ENCODE measurements at places on chromosomes 6 and 20. TPM values are rescaled to one million over a fixed set of nuclear protein-coding genes. Genes with fewer than 3 reads are reported as not detected.

DNA sequence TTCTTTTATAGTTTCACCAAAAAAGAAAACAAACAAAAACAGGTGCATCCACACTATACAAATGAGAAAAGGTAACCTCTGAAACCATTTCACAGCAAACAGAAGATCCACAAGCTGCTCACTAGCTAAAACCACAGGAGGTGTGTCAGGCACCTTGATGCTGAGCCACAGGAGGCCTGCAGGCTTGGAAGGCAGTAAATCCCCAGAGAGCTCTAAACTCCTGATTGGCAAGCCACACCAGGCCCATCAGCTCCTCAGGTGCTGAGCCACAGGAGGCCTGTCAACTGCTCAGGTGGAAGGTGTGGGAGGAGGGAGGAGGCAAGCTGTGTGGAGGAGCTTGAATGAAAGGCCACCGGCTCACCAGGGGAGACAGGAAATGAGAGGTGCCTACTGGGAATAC lies 273.0 kb downstream of the PKHD1 start:
- DNase-seq = peak; percentile 76

DNA sequence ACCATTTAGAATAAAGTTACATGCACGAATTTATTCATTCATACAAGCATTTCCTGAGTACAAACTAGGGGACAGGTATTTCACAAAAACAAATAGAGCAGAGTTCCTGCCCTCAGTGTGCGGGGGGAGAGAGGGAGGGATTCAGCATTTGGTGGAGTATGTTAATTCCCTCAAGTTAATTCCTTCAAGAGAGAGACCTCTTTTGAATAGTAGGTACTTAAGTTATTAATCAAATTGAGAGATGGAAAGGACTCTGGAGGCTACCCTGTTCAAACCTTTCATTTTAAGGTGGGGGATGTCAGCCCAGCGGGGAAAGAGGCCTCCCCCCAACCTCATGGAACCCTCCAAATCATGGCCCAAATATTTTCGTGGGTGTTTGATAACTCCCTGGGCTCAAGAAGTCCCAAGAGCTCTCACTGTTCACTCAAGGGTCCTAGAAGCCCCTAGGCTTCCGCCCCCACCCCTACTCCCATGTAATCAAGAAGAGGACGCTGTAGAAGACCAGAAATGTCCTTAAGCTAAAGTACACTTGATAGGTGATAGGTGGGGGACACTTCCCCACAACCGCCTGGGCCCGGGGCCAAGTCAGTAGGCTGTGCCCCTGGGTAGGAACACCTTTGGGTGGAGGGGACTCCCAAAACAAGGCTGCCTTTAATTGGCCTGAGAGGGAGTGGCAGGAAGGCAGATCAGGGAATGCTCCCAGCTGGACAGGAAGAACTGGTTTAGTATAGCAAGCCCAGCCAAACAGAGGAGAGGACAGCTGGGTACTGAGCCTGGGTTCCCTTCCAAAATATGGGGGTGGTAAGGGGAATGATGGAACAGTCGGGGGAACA lies 2.9 kb downstream of the SDC4 start:
- DNase-seq = no peak

- no peak for DNase-seq
Observed at GRCh38 chr6:21026576-21027273, 492.5 kb downstream of the CDKAL1 start.

Gene ELOVL5
- 121 TPM for total RNA-seq

Gene TMEM239
- total RNA-seq = not detected
